ENCODE measurements at places on chromosomes 12 and 14.

- DNase-seq, result no peak
Observed at GRCh38 chr14:55332654-55333570, 61.7 kb downstream of the FBXO34 start.

DNA sequence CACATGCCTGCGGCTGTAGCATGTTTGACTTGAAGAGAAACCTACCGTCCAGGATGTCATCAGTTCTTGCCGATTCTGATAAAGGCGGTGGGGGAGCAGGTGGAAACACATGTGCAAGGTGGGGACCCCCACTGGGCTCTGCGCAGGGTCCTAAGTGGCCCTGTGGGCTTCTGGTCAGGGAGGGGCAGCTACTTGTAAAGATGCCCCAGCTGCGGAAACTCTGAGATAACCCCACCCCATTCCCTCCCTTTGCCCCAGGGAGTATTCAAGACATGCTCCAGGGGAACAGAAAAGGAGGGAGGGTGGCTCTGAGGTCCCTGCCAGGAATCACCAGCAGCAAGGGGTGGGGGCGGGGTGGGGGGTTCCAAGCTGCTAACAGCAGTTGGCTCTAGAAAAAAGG, 67.6 kb downstream of the PIWIL1 start:
- DNase-seq, result no peak

GRCh38 chr12:80590085-80590484, 117.3 kb upstream of the MYF6 start:
- DNase-seq, result no peak

GRCh38 chr12:26212396-26212795, 17.0 kb downstream of the SSPN start:
- DNase-seq, result no peak

DNA sequence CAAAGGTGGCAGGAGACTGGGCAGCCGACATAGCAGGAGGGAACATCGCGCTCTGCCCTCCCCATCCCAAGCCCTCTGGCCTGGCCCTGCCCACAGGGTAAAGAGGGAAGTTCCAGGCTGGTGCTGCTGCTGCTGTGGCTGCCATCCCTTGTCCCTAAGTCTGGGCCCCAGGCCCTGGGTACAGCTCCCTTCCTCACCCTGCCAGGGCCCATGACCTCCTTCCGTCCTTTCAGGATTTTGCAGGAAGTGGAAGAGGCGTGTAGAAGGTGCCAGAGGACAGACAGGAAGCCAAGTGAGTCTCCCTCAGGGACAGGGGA, 14.7 kb upstream of the NCOR2 start:
- DNase-seq, result no peak

All from NCI-H1092 (cell line).